ENCODE measurements at places on chromosomes 6 and 20.

DNA sequence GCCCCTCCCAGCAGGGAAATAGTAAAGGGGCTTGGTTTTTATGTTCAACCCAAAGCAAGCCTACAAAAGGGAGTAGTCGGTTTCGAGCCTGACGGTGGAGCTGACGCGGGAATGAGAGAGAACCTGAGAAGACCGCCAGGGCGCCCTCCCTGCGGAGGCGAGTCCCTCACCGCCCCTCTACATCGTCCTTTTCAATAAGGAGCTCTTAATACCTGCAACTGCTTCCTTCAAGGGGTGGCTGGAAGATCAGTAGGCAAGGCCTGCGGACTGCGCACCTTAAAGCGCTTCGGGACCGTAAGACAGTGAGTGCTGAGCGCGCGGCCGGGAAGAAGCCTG, 709 bp upstream of the ZNF76 start:
- DNase-seq = no peak

- no peak for DNase-seq
Observed at GRCh38 chr20:25037288-25038102, 20.4 kb downstream of the ACSS1 start.

GRCh38 chr6:35237476-35237875, 22.1 kb upstream of the ZNF76 start:
- no peak for DNase-seq

DNA sequence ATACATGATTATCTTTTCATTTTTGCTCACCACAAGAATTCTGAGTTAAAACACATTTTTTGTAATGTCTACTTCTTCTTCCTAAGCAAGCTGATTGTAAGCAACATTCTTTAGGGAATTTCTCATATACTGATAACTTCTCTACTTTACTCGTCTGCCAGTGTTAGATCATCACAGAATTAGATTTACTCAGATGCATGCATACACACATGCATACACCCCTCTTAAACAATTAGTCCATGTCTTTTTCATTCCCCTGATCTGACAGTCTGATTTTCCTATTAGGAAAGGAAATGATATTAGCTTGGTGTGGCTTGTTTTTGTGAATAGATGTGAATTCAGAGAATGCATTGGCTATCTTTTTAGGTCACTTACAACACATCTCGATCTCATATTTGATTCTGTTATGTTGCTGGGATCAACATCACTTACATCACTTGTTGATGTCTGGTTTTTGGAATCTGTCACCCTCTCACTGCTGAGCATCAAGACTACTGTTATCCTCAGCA, 91.4 kb downstream of the FIG4 start:
- no peak for DNase-seq

DNA sequence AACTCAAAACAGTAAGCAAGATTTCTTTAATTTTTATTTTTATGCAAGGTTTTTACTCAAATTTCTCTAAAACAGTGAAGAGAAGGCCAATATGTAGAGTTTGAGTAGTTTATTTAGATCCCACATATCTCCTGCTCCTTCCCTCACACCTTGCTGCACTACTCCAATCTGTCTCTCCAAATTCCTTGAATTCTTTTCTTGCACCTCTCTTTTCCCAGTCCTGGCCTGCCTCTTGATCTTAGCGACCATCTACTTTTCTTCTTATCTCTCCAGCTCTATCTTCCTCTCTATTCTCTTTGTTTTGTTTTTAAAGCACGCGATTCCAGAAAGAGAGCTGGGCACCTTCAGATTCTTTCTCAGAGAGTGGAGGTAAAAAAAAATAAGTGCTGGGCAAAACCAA, 86.7 kb upstream of the KCNQ5 start:
- no peak for DNase-seq

- DNase-seq = no peak
Observed at GRCh38 chr6:97361286-97361685, 78.3 kb upstream of the MMS22L start.

GRCh38 chr20:39885975-39886649, 802.9 kb downstream of the MAFB start:
- DNase-seq = peak; percentile 67

DNA sequence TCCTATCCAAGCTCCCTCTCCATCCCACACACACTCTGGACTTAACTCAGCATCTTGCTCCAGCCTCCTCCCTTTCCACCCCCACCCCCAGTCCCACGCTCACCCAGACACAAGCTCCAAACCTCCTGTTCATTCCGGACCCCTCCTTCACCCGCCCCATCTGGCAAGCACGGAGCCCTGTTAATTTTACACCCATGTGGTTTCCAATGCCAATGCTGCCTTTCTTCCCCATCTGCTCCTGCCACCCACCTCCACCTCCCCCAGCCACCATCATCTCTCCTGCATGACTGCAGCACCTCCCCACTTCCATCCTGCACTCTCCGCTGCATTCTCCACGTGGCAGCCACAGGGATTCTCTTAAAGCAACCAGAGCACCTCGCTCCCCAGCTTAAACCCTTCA, 9.9 kb upstream of the CDK5RAP1 start:
- no peak for DNase-seq

DNA sequence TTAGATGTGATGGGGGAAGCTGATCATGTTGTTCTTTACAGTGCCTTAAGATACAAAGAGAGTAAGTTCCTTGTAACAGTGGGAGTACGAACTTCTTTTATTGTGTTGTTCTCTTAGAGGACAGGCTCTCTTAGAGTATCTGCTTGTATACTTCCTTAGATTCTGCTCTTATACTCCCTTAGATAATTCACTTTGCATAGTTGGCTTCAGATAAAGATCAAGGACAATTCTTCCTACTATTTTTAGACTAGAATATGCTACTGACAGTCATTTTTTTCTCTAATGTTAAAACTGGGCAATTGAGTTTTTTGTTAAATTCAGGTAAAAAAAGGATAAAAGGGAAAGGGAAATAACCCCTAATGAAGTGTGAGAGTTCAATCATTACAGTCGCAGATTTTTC, 138.7 kb downstream of the MYB start:
- DNase-seq = no peak
